ENCODE measurements at places on chromosomes 16 and 17.

GRCh38 chr16:78879011-78879410 lies 721.5 kb downstream of the MAF start:
- DNase-seq: no peak
- no peaks in the 10 kb centered on the region for H3K36me3 ChIP-seq
- H3K4me3 ChIP-seq: no peak overlapping the region
- no peaks in the 10 kb centered on the region for H3K27me3 ChIP-seq

DNA sequence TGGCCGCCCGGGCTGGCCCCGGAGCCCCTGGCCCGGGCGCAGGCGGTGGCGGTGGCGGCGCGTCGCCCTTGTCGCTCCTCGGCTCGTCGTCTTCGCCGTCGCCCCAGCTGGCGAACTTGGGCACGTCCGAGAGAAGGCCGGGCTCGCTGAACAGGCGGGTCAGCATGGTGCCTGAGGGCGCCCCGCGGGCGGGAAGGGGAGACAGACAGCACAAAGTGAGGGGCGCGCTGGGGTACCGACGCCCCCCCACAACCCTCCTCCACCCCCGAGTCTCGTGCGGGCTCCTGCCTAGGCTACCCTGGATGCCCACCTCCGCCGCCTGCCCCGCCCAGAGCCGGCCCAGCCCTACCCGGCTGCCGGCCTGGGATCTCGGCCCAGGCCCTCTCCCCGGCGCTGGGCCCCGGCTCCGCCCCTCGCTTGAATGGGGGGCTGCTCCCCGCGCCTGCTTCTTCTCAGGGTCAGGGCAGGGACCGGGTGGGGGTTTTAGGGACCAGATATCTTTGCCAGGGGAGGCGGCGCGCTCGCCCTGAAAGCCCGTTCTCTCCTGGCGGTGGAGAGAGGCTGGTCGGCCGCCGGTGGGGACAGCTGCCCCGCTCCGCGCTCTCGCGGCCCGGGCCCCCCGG lies 1.2 kb downstream of the NEUROD2 start:
- peaks cover 12% of the 10 kb centered on the region for H3K4me1 ChIP-seq
- H3K27ac ChIP-seq: no peak overlapping the region
- DNase-seq: no peak
- no peaks in the 10 kb centered on the region for H3K36me3 ChIP-seq
- peaks cover 45% of the 10 kb centered on the region for H3K27me3 ChIP-seq

- H3K27me3 ChIP-seq: peaks cover 15% of the 10 kb centered on the region
- H3K4me3 ChIP-seq: no peak overlapping the region
- H3K4me1 ChIP-seq: no peaks in the 10 kb centered on the region
- no peak for DNase-seq
- H3K27ac ChIP-seq: no peak overlapping the region
Observed at GRCh38 chr17:48738803-48739526, 10.4 kb upstream of the HOXB13 start.

- no peaks in the 10 kb centered on the region for H3K4me1 ChIP-seq
- H3K36me3 ChIP-seq: no peaks in the 10 kb centered on the region
- H3K27me3 ChIP-seq: no peaks in the 10 kb centered on the region
- H3K4me3 ChIP-seq: no peak overlapping the region
- no peak for DNase-seq
- H3K27ac ChIP-seq: no peak overlapping the region
Observed at GRCh38 chr17:178292-179065, 3.0 kb downstream of the DOC2B start.

DNA sequence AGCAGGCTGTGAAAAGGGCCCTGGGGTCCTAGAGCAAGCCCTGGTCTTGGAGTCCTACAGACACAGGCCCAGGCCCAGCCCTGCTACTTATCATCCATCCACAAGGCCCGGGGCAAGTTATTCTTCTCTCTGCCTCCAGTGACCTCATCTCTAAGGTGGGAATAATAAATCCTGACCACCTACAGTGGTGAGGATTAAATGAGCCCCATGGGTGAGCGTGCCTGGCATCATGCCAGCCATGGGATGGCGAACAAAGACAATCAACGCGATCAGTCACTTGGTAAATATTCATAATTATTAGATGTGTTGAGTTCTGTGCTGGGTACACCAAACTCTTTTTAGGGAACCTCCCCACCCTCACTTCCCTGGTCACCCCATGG lies 5.5 kb downstream of the KRT15 start:
- no peak overlapping the region for H3K4me3 ChIP-seq
- no peaks in the 10 kb centered on the region for H3K4me1 ChIP-seq
- no peak overlapping the region for H3K27ac ChIP-seq
- no peak for DNase-seq
- H3K36me3 ChIP-seq: no peaks in the 10 kb centered on the region
- no peaks in the 10 kb centered on the region for H3K27me3 ChIP-seq

- DNase-seq: no peak
- H3K4me3 ChIP-seq: no peak overlapping the region
- H3K27me3 ChIP-seq: no peaks in the 10 kb centered on the region
- H3K4me1 ChIP-seq: peaks cover 11% of the 10 kb centered on the region
Observed at GRCh38 chr17:66722341-66722740, 112.6 kb upstream of the CACNG5 start.

DNA sequence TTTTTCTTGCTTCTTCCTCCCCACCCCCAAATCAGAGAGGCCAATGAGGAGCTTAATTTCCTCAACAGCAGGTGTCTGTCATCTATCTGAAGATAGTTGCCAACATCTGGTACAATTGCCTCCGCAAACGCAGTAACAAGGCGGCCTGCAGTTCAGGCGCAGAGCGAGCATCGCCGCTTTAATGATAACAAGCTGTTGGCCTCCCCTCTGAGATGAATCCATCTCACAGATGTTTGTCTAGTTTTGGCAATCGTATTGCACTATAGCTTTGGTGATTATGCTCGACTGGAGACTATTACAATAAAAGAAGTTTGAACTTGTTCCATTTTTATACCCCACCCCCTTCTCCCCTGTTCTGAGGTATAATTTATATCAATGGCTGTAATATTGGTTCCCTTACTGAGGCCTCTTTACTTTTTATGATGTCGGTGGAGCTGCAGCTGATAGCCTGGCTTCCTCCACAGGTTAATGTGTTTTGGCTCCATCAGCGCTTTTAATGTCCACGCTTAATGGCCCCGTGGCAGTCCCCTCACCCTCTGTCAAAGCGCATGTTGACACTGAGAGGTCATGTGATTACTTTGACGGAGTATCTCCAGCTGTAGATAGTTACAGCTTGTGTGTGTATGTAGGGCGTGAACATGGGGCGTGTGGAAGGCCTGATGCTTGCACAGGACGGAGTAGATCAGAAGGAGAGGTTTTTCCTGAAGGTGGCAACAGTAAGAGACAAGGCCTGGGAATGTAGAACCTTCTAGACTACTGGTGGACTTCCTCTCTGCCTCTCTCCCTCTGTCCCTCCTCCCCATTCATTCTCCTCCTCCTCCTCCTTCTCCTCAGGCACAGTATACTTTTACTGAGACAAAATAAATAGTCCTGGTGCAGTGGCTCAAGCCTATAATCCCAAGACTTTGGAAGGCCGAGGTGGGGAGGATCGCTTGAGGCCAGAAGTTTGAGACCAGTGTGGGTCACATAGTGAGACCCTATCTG lies 164.7 kb downstream of the MSI2 start:
- H3K36me3 ChIP-seq: no peaks in the 10 kb centered on the region
- no peak overlapping the region for H3K27ac ChIP-seq
- peaks cover 6% of the 10 kb centered on the region for H3K4me1 ChIP-seq
- H3K4me3 ChIP-seq: no peak overlapping the region

- H3K27me3 ChIP-seq: no peaks in the 10 kb centered on the region
- H3K4me3 ChIP-seq: no peak overlapping the region
- DNase-seq: no peak
- no peaks in the 10 kb centered on the region for H3K4me1 ChIP-seq
- no peaks in the 10 kb centered on the region for H3K36me3 ChIP-seq
Observed at GRCh38 chr16:86952769-86953168, 364.4 kb downstream of the C16orf95 start.

DNA sequence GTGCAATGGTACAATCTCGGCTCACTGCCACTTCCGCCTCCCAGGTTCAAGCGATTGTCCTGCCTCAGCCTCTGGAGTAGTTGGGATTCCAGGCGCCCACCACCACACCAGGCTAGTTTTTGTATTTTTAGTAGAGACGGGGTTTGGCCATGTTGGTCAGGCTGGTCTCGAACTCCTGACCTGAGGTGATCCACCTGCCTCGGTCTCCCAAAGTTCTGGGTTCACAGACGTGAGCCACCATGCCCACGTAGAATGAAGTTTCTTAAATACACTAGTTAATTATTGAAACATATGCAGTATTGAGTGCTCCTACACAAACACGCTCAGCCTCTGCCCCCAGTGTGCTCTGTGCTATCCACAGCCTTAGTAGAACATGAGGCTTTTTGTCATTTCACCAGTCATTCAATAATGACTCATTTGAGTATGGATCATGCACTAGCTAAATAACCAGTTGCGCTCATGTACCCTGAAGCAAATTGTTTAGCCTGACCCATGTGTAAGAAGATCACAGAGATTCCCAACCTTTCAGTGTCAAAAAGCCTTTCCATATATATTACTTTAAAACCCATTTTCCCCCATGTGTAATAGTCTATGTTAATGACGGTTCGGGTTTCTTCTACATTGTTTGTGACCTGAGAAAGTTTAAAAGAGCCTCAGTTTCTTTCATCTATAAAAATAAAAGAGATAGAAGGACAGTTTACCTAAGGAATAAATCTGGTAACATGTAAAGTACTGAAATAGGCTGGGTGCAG lies 49.7 kb downstream of the TUBD1 start:
- H3K27ac ChIP-seq: peak overlapping the region; percentile 98
- H3K4me1 ChIP-seq: peaks cover 58% of the 10 kb centered on the region
- no peaks in the 10 kb centered on the region for H3K27me3 ChIP-seq
- H3K4me3 ChIP-seq: no peak overlapping the region
- no peaks in the 10 kb centered on the region for H3K36me3 ChIP-seq

DNA sequence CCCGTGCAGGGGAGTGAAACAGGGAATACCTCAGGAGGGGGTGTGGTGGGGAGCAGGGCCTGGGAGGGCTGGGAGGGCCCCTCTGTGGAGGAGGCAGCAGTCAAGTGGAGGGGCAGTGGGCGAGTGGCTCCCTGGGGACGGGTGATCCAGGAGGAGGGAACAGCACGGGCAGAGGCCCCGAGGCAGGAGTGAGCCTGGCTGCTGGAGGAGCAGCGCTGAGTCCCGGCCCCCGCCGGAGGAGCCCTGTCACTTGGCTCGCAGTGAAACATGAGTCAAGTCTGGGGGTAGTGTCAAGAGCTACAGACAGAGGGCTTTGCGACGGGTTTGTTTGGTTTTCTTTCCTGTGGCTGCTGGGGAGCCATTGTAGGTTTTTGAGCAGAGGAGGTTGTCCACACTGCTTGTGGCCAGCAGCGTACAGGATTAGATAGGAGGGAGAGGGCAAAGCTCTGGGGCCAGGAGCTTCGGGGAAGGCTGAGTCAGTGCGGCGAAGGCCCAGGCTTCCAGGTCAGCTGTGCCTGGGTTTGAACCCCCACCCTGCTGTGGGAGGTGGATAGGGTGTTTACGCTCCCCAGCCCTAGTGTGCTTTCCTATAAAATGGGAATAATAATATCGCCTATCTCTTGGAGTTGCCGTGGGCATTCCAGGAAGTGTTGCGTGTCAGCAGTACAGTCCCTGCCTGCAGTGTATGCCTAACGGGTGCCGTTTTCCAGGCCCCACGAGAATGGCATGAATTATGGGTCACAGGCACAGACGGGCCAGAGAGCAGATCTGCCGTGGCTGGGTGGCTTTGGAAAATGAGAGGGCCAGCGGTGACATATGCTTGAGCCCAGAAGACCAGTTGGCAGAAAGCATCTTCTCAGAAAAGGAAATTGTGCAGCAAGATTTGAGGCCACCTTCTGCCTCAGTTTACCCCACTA lies 115.9 kb upstream of the CIBAR2 start:
- H3K36me3 ChIP-seq: no peaks in the 10 kb centered on the region
- H3K27me3 ChIP-seq: no peaks in the 10 kb centered on the region
- no peak overlapping the region for H3K27ac ChIP-seq
- no peak overlapping the region for H3K4me3 ChIP-seq
- no peak for DNase-seq
- peaks cover 36% of the 10 kb centered on the region for H3K4me1 ChIP-seq

- H3K4me1 ChIP-seq: no peaks in the 10 kb centered on the region
- no peak overlapping the region for H3K27ac ChIP-seq
- H3K27me3 ChIP-seq: no peaks in the 10 kb centered on the region
- no peak for DNase-seq
Observed at GRCh38 chr16:3730161-3731125, 13.1 kb upstream of the TRAP1 start.

DNA sequence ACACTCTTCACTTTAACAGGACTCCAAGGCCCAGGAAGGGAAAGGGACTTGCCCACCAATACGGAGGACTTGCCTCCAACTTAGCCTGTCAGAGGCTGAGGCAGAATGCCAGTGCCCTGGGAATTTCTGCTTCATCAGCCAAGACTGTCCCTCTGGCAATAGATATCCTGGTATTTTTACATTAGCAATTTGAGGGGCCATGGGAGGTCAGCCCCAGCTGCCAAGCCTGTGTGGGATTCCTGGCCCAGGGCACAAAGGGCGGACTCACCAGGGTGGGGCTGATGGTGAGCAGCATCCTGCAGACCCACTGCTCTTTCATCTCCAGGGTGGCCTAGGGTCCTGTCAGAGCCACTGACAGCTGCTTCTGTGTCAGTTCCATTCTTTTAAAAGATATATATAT lies 78.3 kb upstream of the CIBAR2 start:
- H3K27me3 ChIP-seq: no peaks in the 10 kb centered on the region
- H3K36me3 ChIP-seq: no peaks in the 10 kb centered on the region
- H3K4me1 ChIP-seq: peaks cover 23% of the 10 kb centered on the region
- no peak for DNase-seq

DNA sequence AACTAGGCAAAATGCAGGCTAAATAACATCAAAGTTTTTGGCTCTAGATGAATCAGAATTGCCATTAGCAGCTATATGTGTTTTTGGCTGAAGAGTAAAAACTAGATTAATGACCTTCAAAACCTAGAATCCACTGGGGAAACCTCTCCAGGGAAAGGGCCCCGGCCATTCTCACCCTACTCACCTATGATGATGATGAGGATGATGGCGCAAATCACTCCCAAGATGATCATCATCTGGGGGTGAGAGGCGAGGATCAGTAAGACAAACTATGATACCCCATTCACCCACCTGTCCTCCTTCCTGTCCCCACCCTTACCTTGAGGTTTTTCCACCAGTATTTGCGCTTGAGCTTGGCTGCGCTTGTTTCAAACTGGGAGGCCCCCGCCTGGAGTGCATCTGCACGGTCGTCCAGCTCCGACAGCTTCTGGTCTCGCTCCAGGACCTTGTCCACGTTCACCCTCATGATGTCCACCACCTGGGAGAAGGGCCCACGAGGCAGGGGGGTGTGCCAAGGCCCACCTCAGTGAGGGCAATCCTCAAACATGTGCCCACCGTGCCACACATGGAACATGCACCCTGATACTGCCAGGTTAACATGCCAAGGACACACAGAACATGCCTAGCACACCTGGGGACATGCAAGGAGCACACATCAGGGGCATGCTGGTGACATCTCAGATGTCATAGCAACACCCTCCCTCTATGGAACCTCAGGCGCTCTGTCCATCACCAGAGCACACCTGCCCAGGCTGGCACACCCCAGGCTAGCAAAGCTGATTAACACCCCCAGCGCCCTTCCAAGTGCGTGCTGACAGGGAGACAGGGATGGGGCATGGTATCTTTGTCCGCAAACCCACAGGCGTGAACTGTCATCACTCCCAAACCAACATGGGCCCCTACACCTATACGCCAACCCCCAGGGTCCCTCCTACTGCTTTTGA lies 1.2 kb downstream of the VAMP2 start:
- no peaks in the 10 kb centered on the region for H3K36me3 ChIP-seq
- H3K4me1 ChIP-seq: peaks cover 58% of the 10 kb centered on the region
- H3K27me3 ChIP-seq: no peaks in the 10 kb centered on the region
- H3K4me3 ChIP-seq: peak overlapping the region; percentile 100
